ENCODE measurements at places on chromosomes 3 and 15. TPM values are rescaled to one million over a fixed set of nuclear protein-coding genes. Genes with fewer than 3 reads are reported as not detected.

The GPR27 gene
- total RNA-seq = 6.3 TPM

The SKOR1 gene
- total RNA-seq = 0.17 TPM

The TAGLN3 gene
- not detected for total RNA-seq

The SERPINI2 gene
- not detected for total RNA-seq

The TM6SF1 gene
- 0.39 TPM for total RNA-seq

The CTDSPL gene
- total RNA-seq = 38.8 TPM

The COPG1 gene
- 225 TPM for total RNA-seq

The SPSB4 gene
- not detected for total RNA-seq

The PTX3 gene
- 217 TPM for total RNA-seq
